Anterior cingulate cortex (tissue), 58 donors: ENCODE measurements at places on chromosomes 3 and 15.

DNA sequence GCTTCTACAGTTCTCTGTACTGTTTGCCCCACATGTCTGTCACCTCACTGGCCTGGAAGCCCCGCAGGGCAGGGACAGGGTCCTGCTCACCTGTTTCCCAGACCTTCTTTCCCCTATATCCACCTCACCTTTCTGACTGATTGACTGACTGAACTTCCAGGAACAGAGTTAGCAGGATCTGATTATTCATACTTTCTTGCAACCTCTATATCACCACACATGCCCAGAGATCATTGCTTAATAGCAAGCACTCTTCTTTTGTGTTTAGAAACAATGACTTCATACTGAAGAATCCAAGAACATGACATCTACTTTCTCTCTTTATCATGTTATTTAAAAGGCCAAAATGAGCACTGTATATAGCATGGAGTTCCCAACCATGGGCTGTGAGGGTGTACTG is 18.0 kb upstream of the CLEC3B start:
- DNase-seq = no peak

GRCh38 chr15:77033729-77034671 is 36.9 kb downstream of the TSPAN3 start:
- DNase-seq = no peak

DNA sequence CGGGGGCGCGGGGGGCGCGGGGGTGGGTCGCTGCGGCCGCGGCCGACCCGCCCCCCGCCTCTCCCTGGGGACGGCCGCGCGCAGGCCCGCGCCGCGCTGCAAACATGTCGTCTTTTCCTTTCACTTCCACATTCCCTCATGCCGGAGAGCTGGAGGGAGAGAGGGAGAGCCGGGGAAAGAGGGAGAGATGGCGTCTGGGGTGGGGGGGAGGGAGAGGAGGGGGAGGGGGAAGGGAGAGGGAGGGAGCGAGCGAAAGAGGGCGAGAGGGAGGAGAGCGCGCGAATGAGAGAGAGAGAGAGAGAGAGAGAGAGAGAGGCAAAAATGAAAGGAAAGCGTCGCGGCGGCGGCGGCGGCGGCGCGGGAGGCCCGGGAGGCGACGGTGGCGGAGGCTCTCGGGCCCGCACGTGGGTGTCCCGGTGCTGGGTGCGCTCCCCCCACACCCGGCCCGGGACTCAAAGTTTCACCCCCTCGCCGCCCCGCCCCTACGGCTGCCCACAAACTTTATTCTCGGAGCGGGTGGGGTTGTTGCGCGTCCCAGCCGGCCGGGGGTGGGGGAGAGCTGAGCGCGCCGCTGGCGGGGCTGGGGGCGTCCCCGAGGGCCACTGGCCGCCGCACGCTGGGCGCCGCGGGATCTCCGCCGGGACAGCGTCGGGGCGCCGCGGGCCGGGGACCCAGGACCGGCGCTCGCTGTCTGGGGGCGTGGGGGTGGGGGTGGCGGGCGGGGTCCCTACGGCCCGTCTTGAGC is 731 bp downstream of the ZNF710 start:
- DNase-seq = no peak

DNA sequence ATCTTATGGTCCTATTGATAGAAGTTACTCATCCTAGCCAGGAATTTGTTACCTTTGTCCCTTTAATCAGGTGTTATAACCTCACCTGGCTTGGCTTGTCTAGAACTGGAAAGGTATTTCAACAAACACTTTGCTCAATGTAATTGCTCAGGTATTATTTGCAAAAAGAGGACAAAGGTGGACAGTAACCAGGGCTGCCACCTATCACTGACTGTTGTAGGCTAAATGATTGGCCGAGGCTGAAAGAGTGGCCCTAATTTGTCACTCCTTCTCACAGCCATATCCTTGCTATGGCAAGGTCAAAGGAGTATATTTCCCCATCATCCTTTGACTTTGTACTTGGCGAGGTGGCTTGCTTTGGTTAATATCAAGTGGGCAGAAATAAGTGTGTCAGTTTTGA is 2.7 kb upstream of the SELENOS start:
- no peak for DNase-seq

GRCh38 chr15:58420579-58421043 is 11.2 kb upstream of the LIPC start:
- no peak for DNase-seq

DNA sequence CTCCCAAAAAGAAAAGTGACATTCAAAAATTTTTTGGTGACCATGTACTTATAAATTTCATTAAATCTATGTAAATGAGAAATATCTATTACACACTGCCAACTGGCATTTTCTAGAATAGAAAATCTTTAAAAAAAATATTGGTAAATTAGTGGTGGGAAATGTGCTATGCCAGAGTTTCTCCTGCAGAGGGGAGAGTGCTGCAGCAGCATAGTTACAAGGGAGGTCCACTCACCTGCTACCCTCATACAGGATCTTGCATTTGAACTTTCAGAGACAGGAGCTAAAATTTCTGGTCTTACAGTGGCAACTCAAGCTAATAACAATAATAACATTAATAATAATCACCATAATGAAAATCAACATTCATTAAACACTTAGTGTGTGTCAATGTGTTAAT is 459.6 kb downstream of the NSUN3 start:
- DNase-seq = no peak

DNA sequence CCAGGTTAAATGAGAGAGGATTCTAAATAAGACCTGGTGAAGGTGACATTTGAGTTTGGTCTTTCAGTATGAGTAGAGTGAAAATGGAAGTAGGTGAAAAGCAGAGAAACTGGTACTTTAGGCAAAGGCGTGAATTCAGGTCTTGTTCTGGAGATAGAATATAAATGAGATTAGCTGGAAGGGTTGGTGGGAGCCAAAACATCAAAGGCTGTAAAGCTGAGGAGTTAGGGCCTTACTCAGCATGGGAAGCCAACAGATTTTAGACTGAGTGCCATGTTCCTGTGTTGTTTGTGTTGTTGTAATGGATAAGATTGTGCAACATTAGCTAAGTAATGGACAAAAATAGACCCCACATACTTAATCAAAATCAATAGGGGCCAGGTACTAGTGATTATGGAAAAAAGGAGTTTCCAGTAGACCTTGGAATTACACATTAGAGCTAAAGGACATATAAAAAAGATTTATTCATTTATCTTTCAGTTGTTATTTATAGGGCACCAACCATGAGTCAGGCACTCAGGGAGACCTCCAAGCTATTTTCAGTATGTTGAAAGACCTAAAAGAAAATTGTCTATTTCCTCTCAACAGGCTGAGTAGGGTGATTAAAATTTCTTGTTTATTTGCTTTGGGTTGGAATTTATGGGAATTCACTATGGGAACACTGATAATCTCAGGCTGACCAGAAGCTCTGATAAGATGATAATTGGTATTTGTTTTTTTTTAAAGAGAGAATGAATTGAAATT is 20.8 kb downstream of the ARL14 start:
- DNase-seq = no peak

GRCh38 chr3:62161371-62161770 is 212.0 kb downstream of the FEZF2 start:
- DNase-seq = no peak

GRCh38 chr15:88125576-88125975 is 131.0 kb downstream of the NTRK3 start:
- no peak for DNase-seq

GRCh38 chr3:20141316-20141715 is 44.7 kb downstream of the SGO1 start:
- no peak for DNase-seq

DNA sequence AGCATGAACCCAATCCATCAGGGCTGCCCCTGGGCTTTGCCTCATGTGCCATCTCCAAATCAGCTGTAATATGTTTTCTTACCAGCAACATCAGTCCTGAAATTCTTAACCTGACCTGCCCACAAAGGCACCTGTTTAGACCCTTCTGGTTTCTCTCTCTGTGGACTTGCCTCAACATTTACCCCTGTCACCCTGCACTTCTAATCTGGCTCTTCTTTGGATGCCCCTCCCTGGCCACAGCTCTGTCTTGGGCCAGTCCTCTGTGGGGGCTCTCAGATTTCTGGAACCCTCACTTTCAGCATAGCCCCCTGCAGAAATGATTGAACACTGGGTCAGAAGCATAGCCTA is 168.7 kb upstream of the STAC start:
- DNase-seq = no peak

- no peak for DNase-seq
Observed at GRCh38 chr3:116270056-116270455, 175.2 kb downstream of the LSAMP start.

- DNase-seq = no peak
Observed at GRCh38 chr15:31461375-31461774, 134.7 kb downstream of the KLF13 start.

DNA sequence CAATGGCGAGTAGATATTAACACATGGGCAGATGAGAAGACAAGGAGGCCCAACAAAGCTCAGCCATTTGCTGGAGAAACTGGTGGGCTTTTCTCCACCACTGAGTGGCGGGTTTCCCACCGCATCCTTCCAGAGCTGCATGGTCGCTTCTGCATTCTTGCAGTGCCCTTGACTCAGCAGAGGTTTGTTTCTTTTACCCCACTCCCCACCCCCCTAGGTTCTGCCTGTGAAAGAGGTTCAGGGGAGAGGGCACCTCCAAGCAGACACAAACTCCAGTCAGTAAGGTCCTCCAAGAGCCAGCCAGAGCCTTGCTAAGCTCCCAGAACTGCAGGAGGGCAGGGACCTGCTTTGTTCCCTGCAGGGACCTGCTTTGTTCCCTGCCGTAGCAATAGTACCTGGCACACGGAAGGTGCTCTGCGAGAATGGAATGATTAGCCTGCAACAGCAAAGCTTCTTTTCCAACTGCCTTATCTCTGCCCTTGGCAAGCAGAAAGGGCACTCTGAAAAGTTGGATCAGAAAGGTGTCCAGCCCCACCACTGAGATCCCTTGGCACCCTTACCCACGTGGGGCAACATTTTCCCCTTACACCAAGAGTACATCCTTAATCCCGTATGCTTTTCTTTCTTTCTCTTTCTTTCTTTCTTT is 1.4 kb downstream of the PAQR5 start:
- no peak for DNase-seq

DNA sequence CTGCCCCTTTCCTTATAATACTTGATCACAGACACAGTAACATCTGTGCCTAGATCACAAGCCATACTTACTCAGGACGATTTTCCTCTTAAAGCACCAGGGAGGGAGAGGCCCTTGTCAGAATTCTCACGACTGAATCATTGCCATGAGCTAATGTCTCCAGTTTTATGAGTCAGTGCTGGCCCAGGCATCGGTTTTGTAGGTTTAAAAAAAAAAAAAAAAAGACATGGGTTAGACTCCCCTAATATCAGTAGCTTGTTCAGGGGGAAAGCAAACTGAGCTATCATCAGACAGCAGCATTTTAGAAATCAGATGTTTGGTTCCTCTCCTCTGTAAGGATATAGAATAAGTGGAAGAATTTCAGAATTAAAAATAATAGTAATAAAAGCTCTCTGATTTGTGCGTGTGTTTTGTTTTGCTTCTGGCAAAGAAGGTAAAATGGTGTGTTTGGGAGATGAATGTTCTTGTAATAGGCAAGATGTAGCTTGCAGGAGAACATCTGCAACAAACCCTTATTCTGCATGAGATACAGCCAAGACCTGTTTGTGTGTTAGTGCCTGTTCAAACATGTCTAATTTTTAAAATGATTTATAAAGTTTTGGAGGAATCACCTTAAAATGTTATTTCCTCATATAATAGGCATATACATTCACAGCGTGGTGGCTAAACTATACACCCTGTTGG is 193.6 kb downstream of the TP63 start:
- no peak for DNase-seq

GRCh38 chr3:154943981-154944380 is 136.1 kb upstream of the MME start:
- DNase-seq = no peak

DNA sequence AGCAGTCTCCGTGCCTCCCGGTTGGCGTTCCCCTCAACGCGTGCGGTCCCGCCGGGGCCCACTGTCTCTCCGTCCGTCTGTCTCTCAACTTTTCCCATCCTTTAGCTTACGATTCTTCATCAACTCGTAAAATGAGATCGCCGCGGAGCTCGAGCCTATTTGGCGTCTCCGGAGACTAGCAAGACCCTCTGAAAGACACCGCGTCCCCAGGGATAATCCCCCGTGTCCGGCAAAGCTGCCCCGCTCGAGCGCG is 3.4 kb downstream of the GATA2 start:
- no peak for DNase-seq

DNA sequence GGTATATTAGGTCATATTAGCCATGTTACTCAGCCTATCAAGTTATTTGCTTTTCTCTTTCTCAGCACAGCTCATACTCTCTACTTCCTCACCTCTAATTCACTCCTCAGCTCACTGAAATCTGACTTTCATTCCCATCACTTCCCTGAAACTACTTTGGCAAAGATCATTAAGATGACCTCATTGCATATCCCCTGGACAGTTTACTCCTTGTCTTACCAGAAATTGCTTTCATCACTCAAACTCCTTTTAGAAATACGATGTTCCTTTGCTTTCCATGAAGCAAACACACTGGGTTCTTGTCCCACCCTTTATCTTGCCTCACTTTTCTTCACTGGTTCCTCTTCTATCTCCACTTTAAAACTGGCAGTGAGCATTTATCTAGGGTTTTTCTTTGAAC is 354.4 kb downstream of the TUSC7 start:
- no peak for DNase-seq

GRCh38 chr15:67146875-67147381 is 81.5 kb downstream of the SMAD3 start:
- DNase-seq = no peak

- DNase-seq = no peak
Observed at GRCh38 chr3:100245927-100246326, 14.9 kb upstream of the TBC1D23 start.

DNA sequence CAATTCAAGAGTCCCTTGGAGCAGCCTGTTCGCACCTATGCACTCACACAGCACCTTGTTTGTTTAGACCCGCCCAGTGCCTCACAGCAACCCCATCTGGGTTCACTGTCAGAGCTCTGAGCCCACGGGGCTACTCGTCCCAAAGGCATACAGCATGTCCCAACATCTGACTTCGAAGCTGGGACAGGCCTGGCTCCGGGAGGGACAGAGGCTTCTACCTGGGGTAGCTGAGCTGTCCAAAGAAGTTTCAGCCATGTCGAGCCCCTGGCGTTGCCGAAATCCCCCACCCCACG is 28.6 kb upstream of the CYP11A1 start:
- no peak for DNase-seq

DNA sequence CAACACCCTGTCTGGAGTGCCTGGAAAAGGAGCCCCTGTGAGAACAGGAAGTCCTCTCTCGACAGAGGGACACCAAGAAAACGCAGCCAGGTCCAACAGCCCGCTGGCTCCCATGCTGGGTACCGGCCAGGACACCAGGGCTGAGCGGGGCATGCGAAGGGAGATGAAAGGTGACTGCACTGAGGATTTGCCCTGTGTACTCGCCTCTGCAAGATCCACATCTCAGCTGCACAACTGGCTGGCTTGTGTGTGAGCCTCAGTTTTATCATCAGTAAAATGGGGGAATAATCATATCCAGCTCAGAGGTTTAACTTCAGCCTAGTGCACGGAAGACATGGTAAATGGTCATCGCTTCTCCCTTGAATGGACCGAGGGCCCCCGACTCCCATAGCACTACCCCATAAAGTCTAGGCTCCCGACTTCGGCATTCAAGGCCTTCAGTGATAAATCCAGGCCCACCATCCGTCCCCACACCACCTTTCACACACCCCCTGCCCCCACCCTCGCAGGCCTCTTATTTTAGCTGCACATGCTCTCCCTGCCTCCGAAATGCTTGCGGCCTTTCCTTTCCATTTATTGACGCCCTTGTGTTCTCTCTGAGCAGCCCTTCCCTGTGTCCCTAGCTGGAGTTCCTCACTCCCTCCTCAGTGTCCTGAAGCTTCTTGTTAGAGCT is 15.8 kb downstream of the ISG20 start:
- DNase-seq = no peak
